ENCODE measurements at places on chromosomes 3 and 15.

DNA sequence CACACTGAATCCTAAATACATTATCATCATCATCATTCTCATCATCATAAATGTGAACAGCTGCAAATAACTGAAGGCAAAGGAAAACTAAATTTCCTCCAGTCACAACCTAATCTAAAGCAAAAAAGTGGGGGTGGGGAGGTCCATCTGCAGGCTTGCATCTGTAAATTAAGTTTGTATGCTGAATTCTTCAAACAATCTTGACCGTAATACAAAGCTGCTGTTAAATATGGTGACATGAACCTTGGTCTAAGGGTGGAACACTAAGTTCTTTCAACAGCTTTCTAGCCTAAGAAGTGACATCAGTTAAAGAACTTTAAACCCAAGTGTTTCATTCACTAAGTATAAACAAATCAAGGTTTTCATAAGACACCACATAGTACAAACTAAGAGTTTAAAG lies 4.3 kb downstream of the LRRFIP2 start:
- peak; percentile 2 for DNase-seq

- DNase-seq = no peak
Observed at GRCh38 chr15:81108427-81108826, 25.6 kb upstream of the CFAP161 start.

GRCh38 chr15:75597667-75598341 lies 18.7 kb upstream of the PTPN9 start:
- no peak for DNase-seq

DNA sequence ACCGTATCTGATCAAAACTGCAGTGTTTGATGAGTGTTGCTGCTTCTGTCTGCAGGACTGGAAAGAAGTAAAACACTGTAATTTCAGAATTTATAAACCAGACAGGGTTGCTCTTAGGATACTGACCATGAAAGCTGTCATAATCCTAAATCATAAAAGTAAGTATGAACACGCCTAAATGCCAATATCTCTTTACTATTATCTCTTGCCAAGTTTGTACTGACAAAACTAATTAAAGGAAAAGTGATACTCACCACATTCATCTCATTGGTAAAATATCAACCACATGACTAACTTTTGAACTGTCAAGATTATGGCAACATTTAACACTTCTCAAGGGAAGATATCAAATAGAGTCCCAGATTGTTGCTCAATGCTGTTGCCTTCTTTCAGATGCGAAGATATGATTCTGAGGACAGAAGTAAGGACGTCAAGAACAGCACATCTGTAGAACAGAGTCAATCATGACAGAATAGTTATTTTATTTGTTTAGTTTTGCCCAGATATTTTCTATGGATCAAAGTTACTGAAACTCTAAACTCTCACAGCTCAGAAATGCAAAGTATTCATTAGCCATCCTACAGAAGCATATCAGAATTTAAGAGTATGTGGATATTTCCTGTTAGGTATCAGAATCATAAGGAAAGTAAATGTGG lies 61.4 kb upstream of the COL8A1 start:
- peak; percentile 40 for DNase-seq

GRCh38 chr3:32413845-32414521 lies 22.3 kb downstream of the CMTM7 start:
- DNase-seq = no peak

GRCh38 chr3:45527727-45528126 lies 66.8 kb upstream of the LIMD1 start:
- DNase-seq = no peak

DNA sequence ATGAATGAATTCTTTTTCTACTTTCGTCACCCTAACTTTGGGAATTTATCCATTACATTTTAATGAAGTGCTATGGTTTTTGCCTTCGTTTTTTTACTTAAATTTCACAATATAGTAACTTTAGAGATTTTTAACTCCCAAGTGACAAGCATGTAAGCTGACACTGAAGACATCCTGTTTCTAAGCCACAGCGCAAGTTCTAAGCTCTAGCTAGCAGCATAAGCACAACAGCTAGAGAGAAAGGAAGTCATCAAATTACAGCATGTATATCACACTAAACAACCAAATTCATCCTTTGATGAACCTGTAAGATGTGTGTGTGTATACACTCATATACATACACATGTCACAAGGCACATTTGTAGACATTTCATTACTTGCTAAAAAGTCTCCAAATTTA lies 119.3 kb downstream of the P3H2 start:
- no peak for DNase-seq

DNA sequence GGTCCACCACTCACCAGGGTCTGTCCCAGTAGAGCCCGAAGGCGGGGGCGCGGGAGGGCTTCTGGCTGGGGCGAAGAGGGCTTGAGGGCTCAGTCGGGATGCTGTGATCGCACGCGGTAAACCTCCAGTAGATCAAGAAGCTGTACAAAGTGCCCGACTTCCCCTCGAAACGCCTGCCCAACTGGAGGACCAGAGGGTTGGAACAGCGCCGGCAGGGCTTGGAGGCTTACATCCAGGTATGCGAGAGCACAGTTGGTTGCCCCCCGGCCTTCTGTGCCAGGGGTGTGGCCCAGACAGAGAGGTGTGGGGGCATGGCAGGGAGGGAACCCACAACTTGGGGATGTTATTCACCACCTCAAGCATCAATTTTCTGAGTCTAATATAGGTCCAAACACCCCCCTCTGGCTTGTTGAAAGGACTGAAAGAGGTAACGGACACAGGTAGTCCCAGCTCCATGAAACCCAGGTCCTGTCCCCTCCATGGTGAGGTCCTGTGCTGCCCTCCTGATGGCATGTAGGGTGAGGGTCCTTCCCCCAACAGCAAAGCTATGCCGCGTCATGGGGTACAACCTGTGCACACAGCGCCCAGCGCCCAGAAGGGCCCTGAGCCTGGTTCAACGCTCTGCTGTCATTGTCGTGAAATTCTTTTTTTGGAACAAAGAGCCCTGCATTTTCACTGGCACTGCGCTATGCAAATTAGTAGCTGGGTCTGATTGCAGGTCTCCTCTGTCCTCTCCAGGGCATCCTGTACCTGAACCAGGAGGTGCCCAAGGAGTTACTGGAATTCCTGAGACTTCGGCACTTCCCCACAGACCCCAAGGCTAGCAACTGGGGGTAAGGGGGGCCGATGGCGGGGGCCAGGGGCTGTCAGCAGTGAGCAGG lies 1.2 kb downstream of the SNX22 start:
- DNase-seq = no peak

DNA sequence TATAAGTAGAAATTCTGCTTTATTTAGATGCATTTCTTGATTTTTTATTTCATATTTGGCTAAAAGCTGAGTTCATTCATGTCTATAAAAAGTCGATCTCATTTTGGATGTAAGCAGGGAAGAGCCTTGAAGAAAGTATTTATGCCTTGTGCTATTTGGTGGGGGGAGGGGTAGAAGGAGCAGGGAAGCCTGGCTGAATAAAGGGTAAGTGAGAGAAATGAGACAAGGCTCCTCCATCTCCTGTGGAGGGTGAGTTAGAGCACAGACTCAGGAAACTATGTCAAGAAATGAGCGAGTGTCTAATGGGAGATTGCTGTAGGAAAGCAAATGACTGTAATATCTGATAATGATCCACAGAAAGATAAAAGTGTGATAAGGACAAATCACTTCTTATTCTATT lies 121.8 kb upstream of the ATP11B start:
- DNase-seq = peak; percentile 45

- no peak for DNase-seq
Observed at GRCh38 chr3:78834910-78835309, 932.9 kb downstream of the ROBO1 start.

- DNase-seq = no peak
Observed at GRCh38 chr15:65388306-65389080, 10.7 kb upstream of the IGDCC3 start.

GRCh38 chr3:47291158-47291753 lies 8.5 kb downstream of the KLHL18 start:
- DNase-seq = no peak

- DNase-seq = peak; percentile 84
Observed at GRCh38 chr3:78867409-78868372, 900.1 kb downstream of the ROBO1 start.

DNA sequence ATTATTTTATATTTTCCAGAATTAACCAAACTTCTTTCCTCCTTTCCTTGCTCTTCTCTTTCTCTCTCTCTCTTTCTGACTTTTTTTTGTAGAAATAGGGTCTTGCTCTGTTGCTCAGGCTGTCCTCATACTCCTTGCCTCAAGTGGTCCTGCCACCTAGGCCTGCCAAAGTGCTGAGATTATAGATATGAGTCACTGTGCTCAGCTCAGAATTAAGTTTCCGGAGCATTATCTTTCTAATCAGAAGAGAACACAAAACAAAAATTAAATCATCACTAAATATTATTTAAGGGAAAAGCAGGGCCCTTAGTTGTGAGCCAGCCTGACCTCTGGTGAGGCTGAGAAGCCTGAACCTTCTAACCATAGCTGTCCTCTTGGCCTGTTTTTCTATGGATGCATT lies 168.2 kb downstream of the SOX2 start:
- no peak for DNase-seq

DNA sequence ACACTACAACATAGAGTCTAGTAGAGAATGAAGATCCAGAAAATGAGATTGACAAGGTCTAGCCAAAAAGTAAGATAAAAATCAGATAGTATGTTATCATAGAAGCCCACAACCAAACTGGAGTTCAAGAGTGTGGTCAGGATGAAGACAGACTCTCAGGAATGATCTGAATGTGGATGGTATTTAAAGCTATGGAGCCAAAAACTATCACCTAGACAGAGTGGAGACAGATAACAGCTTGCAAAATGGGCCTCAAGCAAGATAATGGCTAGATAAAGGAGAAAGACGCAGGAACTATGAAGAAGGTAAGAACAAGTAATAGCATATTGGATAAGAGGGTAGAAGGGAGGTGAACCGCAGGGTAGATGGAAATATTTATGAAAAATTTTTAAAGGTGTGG lies 35.4 kb downstream of the ZMAT3 start:
- DNase-seq = peak; percentile 53

DNA sequence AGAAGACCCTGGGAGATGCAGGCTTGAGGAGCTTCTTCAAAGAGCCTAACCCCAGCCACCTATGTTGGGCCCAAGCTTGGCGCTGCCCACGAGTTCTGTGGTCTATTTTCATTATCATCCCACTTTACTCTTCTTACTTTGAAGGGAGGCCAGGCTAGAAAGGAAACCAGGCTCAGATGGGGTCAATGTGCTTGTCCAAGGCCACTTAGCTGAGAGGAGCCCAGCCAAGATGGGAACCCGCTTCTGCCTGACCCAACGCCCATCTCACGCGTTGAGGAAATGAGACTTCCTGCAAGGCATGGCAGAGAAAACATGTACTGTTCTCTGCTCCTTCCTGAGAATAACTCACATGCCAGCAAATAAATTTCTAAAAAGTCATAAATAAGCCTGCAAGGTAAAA lies 486.3 kb upstream of the PROK2 start:
- no peak for DNase-seq

GRCh38 chr15:34282384-34282783 lies 55.2 kb downstream of the SLC12A6 start:
- DNase-seq = no peak

DNA sequence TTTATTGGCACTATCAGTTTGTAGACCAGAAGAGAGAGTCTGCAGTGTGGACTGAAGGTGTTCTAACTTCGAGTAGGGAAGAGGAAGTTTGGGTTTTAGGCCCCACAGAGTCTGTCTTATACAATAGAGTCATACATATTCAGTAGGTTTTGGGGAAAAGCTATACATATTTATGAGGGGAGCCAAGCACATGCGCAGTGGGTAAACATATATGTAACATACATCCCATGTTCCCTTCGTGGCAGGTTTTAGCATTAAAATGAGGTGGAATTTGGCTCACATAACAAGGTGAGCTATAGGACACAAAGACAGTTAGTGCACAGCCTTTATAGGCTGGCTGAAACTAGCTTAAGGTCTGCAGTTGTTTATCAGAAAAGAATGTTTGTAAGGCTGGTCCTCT lies 4.9 kb downstream of the GALK2 start:
- no peak for DNase-seq

GRCh38 chr3:62153231-62153630 lies 220.1 kb downstream of the FEZF2 start:
- DNase-seq = no peak

GRCh38 chr3:128328546-128329458 lies 137.9 kb downstream of the DNAJB8 start:
- DNase-seq = no peak

DNA sequence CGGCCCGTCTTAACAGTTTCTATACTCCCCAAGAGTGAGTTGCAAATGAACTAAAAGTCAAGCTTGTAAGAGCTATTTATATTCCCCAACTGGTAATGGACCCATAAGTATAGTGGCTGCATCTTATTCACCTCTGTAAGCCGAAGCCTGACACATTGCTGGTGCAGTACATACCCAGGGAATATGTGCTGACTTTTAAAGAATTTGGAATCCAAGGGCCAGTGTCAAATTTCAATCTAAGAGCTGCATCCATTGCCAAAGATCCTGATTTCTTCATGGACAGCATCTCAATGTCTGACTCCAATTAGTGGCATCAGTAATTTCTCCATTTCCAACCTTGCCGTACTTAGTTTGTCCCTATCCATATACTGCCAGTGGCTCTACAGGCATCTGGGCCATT lies 42.0 kb downstream of the FRMD4B start:
- peak; percentile 29 for DNase-seq

- peak; percentile 49 for DNase-seq
Observed at GRCh38 chr15:78841376-78841706, 30.1 kb upstream of the ADAMTS7 start.

GRCh38 chr3:142998439-142998838 lies 2.9 kb upstream of the U2SURP start:
- peak; percentile 60 for DNase-seq

- DNase-seq = no peak
Observed at GRCh38 chr3:155747286-155747945, 2.5 kb upstream of the PLCH1 start.

DNA sequence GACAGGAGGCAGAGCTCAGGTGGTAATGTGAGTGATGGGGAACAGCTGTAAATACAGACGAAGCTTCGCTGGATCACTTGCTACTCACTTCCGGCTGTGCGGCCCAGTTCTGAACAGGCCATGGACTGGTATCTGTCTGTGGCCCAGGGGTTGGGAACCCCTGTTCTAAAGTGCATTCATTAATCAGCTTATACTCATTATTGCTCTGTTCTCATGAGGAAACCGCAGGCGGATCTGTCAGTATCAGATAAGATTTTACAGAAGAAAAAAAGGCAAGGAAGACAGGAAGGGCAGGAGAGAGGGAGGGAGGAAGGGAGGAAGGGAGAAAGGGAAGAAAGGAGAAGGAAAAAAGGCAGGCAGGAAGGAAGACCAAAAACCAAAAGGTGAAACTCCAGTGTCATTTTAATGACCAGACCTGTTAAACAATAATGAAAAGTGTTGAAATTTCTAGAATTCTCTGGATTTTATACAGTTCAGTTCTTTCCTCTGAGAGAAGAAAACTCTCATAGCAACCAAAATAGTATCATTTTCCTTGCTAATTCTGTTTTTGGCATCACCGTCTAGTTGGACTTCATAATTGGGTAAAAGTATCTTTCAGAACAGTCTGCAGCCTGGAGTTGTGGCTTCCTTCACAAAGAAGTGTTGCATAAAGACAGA lies 128.0 kb upstream of the PROK2 start:
- DNase-seq = no peak

DNA sequence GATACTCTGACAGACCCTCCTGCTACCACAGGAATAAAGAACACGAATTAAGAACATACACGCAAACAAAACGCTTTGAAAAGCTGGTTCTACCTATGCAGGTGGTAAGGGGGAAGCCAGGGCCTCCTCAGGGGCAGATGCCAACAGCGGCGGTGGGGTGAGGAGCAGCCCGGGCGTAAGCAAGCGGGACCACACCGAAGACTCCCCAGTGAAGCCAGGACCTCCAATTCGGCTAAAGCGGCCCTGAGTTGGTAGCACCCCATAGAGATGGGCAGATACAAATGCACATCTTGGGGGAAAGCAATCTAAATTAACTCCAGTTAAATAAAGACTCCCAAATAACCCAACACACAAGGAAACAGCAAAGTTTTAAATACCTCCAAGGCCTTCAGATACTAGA lies 32.4 kb downstream of the NIPA2 start:
- DNase-seq = no peak
